ENCODE measurements at places on chromosomes 2 and 18.

DNA sequence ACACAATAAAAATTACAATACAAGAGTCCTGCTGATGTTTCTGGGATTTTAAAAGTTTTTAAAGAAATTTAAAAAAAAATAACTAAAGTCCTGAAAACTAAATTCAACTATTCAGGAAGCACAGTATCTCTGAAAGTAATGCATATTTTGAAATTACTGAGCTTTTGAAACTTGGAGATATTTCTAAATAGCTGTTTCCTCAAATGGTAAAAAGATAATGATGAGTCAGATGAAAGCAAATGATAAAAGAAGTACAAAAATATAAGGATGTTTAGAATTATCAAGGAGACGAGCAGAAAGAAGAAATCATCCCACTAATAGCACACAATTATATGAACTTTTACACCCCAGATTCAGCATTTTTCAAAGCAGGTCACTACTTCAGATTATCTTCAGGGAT is 90.2 kb upstream of the SLC25A52 start:
- no peak for DNase-seq

- no peak for DNase-seq
Measured at GRCh38 chr18:10297086-10297485, 157.3 kb upstream of the APCDD1 start.

DNA sequence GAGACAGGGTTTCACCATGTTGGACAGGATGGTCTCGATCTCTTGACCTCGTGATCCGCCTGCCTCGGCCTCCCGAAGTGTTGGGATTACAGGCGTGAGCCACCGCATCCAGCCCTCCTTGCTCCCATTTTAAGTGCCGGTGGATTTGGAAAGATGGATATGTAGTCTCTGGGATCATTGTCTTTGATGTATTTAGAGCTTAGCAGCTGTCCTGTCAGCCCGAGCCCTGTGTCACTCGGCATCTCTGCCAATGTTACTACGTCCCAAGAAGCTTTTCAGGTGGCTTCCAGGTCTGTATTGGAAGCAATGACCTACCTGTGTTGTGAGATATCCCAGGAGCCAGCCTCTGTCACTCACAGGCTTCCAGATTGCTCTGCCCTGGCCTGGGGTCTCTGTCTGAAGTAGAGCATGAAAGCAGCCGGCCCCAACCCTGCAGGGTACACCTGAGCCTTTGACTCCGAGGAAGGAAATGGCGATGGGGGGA is 35.3 kb downstream of the MAP4K4 start:
- no peak for DNase-seq

- no peak for DNase-seq
Measured at GRCh38 chr2:135586148-135586547, 54.9 kb downstream of the R3HDM1 start.

GRCh38 chr2:176744146-176744545 is 468.4 kb upstream of the HNRNPA3 start:
- DNase-seq, result no peak

GRCh38 chr2:127661949-127662510 is 13.3 kb downstream of the LIMS2 start:
- DNase-seq, result peak; percentile 16

- no peak for DNase-seq
Measured at GRCh38 chr2:73205611-73206010, 3.2 kb downstream of the NOTO start.

DNA sequence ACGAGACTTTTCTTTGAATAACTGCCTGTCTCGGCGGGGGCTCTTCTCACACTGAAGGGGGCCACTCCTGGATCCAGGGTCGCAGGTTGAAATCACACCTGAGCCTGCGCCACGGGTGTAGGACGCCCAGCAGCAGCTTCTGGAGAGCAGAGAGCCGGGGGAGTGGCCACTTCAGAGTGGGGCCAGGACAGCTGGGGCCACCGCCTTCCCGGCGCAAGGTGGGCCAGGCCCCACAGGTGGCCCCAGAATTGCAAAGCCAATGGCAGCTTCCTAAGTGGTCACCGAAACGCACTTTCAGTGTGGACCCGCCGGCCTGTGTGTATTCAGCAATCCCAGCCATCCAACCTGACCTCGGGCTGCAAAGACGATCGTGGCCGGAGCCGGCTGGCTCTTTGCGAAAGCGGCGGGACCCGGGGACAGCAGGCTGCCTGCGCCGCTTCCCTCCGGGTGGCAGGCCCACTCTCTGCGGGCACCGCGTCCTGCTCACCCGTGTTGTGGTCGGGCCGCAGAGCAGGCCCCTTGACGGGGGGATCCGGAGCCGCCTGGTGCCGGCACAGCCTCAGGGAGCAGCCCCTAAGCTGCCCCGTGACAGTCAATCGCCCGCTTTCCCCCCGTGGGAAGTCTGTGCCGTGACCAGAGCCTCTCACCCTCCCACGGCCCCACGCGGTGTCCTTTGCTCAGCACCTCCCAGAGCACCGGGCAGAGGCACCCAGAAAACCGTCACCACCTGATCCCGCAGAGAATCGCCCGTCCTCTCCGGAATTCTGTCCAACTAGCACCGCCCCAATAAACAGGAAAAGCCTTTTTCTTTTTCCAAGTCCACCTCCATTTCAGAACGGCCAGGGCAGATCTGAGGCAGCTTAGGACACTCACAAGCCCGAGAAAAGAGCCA is 144.7 kb downstream of the ZNF516 start:
- no peak for DNase-seq

DNA sequence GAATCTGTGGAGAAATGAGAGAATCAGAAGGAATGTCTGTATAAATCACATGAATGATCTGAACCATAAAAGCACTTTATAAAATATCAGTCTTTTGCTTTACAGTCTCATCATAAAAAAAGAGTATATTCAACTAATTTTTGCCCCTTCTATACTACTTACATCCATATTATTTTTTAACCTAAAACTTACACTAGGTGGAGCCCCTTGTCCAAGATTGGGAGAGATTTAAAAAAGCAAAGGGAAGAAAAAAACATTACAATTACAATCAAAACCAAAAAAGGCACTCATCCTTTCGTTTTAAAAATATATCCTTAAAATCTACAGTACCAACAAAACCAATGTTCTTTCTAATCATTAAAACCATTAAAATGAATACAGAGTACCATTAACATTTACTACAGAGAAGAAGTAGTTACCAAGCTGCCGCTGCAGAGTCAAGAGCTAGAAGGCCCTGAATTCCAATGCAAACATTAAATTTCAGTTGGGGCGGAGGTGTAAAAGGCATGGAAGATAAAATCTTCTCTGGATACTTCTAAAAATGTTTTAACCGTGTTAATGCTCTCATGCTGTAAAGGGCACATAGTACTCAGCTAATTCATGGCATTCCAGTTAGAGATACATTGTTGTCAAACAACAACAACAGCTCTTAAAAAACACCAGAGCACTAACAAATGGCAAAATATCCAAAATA is 56.7 kb upstream of the EPB41L3 start:
- DNase-seq, result no peak

DNA sequence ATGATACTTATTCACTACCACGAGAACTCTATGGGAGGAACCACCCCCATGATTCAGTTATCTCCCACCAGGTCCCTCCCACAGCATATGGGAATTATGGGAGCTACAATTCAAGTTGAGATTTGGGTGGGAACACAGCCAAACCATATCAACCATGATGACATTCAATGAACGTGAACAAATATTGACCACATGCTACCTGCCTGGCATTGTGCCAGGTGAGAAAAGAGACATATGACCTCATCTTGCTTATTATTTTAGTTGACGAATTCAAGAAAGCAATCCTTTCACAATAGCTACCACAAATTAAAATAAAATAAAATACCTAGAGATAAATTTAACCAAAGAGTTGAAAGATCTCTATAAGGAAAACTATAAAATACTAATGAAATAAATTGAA is 286.5 kb upstream of the CRIM1 start:
- DNase-seq, result no peak

DNA sequence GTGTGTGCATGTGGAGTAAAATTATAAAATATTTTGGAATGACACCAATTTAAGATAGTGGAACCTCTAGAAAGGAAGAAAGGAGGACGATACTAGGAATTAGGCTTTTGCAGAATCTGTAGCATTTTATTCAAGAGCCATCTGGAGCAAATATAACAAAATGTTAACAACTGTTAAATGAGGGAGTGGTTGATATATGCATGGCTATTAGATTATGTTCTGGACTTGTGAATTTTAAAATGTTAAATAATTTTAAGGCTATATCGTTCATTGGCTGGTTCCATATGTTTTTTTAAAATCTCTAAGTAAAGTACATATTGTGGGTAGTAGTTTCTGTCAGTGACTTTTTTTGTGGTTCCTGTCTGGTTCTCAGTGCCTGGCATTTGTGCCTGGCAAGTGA is 123.2 kb downstream of the PKP4 start:
- no peak for DNase-seq

GRCh38 chr18:68604256-68604655 is 110.7 kb downstream of the TMX3 start:
- no peak for DNase-seq

DNA sequence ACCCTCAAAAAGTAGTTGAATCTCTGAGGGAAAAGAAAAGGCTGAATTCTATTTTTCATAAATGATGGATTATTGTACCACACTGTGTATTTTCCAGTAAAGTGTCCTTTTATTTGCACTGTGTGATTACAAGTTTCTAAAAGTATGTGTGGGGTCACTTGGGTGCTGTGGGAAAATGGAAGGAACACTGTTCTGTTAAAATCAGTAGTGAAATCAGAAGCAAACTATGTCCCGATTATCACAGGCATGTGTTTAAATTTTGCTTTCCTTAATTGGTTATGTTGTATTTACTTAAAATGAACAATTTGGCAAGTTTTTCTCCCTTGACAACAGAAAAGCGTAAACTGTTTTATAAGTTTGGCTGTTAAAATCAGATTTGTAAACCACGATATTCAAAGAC is 353.1 kb downstream of the ARHGAP15 start:
- no peak for DNase-seq

- peak; percentile 32 for DNase-seq
Measured at GRCh38 chr2:18721038-18721922, 131.9 kb upstream of the NT5C1B start.

- DNase-seq, result no peak
Measured at GRCh38 chr2:65402323-65402722, 30.1 kb downstream of the SPRED2 start.

GRCh38 chr2:85712336-85712735 is 18.2 kb downstream of the GNLY start:
- DNase-seq, result peak; percentile 23

GRCh38 chr18:22091341-22091740 is 78.0 kb upstream of the GATA6 start:
- no peak for DNase-seq

- peak; percentile 41 for DNase-seq
Measured at GRCh38 chr2:133718688-133719201, 150.5 kb upstream of the NCKAP5 start.

DNA sequence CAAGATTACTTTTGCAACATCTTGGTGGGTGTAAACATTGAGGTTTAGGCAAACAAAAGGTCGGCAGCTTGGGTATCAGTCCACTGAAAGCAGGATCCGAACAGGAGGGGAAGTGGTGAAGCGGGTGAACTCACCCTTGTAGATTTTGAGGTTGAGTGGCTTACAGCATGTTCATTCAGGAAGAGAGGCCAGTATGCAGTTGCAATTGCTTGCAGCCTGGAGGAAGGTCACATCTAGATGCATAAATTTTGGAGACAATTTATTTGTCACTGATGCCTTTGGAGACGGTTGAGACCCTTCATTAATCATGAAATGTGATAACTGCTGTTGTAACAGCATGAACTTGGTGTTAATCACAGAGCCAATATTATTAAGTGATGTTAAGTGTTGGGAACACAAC is 131.1 kb downstream of the LTBP1 start:
- no peak for DNase-seq

- peak; percentile 24 for DNase-seq
Measured at GRCh38 chr2:133885847-133886246, 317.6 kb upstream of the NCKAP5 start.

GRCh38 chr2:69604026-69604678 is 39.4 kb downstream of the AAK1 start:
- no peak for DNase-seq

GRCh38 chr2:184680825-184681224 is 82.5 kb downstream of the ZNF804A start:
- no peak for DNase-seq

DNA sequence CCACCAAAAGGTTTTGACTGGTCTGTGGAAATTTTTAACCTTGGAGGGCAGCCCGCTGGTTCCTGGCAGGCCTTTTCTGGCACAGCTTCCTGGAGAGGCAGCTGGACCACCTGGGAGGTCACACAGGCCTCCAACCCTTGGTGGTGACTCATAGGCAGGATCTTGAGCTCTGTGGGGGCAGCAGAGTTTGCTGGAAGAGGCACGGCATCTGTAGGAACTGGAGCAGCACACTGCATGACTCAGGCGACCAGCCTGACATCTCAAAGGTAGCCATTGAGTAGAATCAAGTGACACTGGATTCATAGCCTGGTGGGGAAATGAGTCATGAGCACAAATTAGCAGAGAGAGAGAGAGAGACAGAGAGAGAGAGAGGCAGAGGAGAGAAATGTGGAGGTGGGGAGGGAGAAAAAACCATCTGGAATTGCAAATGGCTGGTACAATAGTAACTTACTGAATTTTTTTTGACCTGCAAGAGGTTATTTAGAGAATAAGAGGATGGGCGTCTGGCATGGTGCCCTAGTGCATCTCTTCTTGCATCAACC is 57.4 kb downstream of the TRPM8 start:
- DNase-seq, result peak; percentile 43

- DNase-seq, result no peak
Measured at GRCh38 chr2:134128746-134129145, 125.1 kb upstream of the MGAT5 start.

DNA sequence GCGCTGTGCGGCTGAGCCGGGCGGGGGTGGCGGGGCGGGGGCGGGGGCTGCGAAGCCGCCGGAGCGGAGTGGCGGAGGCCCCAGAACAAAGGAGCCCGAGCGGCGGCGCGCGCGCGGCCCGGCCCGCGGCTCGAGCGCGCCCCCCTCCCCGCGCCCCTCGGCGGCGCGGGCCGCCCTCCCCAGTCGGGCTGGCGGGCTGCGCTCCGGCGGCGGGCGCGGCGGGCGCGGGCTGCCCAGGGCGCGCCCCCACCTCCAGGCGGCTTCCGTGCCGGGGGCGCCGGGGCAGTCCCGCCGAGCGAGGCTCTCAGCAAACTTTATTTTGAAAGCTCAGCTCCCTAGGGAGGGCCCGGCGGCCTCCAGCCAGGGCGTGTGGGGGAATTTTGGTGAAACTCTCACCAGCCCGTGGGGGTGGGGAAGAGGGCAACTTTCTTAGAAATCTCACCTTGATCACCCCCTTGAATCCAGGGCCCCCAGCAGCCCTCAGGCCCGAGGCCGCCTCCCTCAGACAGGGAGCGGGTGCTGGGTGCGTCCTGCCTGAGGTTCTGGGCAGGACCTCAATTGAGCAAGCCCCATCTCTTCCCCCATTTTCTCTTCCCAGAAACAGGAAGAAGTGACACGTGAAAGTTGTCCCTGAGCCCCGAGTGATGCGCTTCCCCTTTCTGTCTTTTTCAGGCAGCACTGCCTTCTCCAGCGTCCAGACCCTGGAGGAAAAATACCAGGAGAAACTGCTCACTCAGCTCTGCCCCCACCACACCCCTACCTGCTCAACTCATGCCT is 786 bp downstream of the TET3 start:
- DNase-seq, result peak; percentile 48

All from femur (tissue), 1 donor.